ACHN (cell line): ENCODE measurements at places on chromosomes 2 and 18.

DNA sequence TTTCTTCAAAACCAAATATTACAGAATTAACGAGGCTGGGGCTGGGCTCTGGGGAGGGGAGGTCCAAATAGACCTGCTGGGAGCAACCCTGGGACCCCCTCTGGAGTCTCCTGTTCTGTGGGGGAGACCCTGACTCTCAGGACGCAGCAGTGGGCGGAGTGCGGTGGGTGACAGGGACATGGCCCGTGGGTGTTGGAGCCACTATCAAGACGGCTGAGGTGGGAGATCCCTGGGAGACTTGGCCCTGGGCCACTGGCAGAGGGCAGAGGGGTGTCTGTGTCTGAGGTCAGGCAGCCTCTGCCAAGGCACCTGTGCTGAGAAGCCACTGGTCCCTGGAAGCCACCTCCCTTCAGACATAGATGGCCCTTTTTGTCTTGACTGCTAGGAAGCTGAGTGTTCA is 79.5 kb upstream of the CTDP1 start:
- no peak for DNase-seq

DNA sequence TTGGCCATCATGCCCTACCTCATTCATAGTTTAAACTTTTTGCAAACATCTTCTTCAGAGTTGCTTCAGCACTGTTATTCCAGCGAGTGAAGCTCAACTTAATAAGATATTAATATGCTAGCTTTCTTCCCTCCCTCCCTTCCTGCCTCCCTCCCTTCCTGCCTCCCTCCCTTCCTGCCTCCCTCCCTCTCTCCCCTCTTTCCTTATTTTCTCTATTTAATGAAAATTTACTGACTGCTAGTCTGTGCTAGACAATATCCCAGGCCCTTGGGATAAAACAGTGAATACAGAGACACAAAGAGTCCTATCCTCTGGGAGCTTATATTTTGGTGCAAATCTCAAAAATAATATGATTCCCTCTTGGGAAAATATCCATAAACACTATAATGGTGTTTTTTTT is 42.9 kb downstream of the DOCK10 start:
- DNase-seq: no peak

GRCh38 chr18:59208602-59209125 is 11.3 kb upstream of the GRP start:
- no peak for DNase-seq

GRCh38 chr2:172377408-172377807 is 50.0 kb upstream of the ITGA6 start:
- DNase-seq: peak; percentile 11

GRCh38 chr2:121994238-121995206 is 239.1 kb downstream of the TSN start:
- no peak for DNase-seq
